ENCODE measurements at places on chromosomes 6 and 20.

- no peak for DNase-seq
These were observed 113.6 kb upstream of the EMILIN3 start for GRCh38 chr20:41480054-41480770.

- DNase-seq, result no peak
These were observed 128.7 kb downstream of the EYA4 start for GRCh38 chr6:133369773-133370272.

- no peak for DNase-seq
These were observed 55.3 kb downstream of the CDH26 start for GRCh38 chr20:60013296-60014139.

DNA sequence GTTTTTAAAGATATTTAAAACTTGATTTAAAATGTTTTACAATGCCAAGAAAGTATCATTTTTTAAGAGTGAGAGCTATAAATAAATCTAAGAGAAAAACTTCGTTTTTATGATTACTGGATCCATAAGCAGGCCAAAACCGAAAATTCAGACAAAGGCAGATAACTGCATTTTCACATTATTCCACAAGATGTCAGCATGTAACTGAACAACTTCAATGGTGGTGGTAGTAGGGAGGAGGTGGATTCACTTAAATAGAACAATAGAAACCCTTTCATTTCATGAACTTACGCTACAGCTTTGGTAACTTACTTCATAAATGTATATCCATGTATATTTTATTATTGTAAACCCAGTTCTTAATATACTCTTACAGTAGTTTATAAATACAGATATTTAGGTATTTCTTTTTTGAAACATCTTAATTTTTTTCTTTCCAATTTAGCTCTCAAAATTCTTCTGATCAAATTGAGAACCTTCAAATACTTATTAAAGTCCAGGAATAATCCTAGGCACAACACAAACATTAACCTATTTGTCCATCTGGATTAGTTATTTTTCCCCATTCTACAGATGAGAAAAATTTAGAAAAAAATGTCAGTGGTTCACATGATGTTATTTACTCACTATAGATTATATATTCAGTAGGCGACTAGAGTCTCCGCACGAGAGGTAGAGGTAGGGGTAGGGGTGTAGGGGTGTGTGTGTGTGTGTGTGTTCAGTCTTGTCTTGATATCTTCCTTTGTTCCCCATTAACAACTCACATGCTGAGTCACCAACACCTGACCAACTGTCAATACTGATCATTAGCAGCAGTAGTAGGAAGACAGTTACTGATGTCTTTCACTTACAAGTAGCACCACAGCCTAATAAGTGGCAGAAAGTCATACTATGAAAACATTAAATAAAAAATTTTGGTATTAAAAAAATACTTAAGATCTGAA is 111.5 kb downstream of the ARHGAP18 start:
- peak; percentile 59 for DNase-seq

- no peak for DNase-seq
These were observed 313.2 kb downstream of the TFAP2A start for GRCh38 chr6:10101551-10102252.

Data from stromal cell of bone marrow (primary cell).